ENCODE measurements at places on chromosomes 7 and 10.

DNA sequence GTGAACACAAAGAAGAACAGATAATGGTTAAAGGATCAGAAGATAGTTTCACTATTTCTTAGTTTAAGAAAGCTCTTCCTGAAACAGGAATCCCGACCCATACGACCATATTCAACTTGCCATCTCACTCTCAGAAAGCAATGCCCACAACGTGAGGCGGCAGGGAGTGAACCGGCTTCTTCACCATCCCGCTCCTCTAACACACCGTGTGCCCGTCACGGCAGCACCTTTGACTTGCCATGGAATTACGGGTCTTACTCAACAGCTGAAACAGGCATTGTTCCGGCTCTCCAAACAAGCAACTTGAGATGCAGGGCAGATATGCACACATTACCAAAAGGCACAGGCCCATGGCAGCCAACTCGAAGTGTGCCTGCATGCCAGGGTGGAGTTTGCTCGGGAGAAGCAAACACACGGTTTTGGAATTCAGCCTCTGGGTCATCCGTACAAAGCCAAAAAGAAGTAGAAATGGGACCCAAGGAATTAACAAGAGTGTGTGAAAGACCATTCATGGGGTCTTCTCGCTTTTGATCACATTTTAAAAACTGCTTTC lies 293.6 kb downstream of the DNAJB6 start:
- no peak for DNase-seq

DNA sequence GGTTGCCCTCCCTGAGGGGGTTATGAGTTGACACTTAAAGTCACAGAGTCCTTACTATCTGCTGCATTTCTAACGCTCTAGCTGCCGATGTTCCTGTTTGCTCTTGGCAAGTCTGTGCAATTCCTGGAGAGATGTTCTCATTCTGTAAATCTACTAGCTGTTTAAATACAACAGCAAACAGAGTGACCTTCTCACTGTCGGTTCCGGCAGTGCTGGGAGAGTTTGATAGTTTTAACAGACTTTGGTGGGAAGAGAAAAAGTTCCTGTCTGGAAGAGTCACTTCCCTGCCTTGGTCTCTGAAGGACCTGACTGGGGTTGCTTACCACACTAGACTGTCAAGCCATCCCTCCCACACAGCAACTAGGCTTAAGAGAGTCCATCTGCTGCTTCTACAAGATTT lies 63.3 kb upstream of the ELMO1 start:
- DNase-seq, result no peak

DNA sequence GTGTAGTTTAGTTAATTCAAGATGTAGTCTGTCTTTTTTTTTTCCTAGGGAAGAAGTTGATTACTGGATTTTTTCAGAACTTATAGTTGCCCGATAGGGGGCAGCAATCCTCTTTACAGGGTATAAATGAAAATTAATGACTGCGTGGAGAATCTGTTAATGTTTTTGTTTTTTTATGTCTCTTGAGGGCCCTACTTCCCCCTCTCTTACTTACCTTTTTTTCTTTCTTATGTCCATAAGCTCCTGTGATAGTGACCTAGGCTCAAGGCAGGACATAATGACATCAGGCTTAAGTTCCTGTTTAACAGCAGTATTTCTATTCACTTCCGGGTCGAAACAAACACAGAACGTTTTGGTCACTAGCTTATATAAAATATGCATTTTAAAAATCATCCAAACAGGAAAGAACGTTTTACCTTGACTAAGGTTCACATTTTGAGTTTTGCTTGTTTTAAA lies 18.8 kb downstream of the CDC123 start:
- DNase-seq, result no peak

- no peak for DNase-seq
Measured at GRCh38 chr7:38477333-38477732, 153.8 kb downstream of the AMPH start.

DNA sequence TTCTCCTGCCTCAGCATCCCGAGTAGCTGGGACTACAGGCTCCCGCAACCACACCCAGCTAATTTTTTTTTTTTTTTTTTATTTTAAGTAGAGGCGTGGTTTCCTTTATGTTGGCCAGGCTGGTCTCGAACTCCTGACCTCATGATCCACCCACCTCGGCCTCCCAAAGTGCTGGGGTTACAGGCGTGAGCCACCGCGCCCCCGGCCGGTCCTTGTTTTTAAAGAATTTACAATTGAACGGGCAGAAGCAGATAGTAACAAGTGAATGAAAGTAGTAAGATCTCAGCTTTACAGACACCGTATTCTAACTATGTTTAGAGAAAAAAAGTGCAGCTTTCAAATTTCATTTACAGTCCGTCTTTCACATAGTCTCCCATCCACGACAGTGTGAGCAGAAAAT lies 112.5 kb upstream of the VWC2 start:
- no peak for DNase-seq

DNA sequence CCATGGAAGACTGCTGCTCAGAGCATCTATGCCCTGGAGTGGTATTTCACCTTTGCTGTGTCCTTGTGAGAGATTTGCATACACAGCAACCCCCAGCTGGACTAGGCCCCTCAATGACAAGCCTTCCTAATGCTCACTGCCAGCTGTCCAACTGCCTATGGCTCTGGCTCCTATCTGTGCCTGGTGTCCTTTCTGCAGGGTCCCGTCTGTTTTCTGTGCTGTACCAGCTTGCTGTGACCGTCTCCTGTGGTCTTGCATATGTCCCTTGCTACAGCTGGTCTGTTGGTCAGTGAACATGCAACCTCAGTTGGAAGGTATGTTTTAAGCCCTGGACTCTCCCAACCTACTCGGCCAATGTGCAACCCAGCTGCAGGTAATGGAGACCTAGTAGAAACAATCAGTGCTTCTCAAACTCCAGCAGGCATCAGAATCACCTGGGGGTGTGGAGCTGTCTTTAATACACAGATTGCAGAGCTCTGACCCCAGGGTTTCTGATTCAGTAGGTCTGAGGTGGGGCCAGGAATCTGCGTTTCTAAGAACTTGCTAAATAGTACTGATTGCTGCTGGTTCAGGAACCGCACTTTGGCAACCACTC lies 306.4 kb upstream of the ZNF32 start:
- no peak for DNase-seq

DNA sequence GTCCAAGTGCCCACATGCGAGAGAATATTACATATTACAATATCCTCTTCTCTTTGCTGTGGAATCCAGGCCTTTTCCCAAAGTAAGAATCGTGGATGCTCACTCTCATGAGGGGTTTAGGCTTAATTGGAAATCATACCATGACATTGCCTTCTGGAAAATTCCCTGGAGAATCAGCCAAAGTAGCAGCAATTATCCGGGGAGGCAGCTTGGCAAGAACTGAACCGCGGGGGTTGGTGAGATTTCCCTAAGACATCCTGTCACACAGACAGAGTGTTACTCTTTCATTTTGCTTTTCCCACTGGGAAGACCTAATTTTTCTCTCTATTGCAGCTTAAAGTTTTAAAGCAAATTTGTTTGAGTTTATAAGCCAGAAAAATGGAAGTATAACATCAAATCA lies 463.6 kb upstream of the DPP6 start:
- DNase-seq, result no peak

- DNase-seq, result no peak
Measured at GRCh38 chr10:58806970-58807628, 294.4 kb downstream of the BICC1 start.

DNA sequence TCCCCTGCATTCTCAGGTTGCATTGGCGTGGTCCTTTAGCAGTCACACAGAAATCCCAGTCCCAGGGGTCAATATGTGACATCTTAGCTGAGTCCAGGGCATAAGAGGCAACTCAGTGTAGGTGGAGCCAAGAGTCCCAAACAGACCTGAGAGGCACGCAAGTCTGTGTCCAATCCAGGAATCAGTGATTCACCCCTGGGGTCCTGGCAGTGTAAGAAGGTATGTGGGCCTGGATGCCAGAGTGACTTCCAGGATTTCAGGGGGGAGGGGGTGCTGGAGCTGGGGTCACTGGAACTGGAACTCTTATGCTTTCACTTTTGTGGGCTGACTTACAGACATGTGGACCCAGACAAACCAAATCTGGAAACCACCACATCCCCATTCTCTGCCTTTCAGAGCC lies 26.8 kb downstream of the FRMPD2 start:
- DNase-seq, result peak; percentile 33

DNA sequence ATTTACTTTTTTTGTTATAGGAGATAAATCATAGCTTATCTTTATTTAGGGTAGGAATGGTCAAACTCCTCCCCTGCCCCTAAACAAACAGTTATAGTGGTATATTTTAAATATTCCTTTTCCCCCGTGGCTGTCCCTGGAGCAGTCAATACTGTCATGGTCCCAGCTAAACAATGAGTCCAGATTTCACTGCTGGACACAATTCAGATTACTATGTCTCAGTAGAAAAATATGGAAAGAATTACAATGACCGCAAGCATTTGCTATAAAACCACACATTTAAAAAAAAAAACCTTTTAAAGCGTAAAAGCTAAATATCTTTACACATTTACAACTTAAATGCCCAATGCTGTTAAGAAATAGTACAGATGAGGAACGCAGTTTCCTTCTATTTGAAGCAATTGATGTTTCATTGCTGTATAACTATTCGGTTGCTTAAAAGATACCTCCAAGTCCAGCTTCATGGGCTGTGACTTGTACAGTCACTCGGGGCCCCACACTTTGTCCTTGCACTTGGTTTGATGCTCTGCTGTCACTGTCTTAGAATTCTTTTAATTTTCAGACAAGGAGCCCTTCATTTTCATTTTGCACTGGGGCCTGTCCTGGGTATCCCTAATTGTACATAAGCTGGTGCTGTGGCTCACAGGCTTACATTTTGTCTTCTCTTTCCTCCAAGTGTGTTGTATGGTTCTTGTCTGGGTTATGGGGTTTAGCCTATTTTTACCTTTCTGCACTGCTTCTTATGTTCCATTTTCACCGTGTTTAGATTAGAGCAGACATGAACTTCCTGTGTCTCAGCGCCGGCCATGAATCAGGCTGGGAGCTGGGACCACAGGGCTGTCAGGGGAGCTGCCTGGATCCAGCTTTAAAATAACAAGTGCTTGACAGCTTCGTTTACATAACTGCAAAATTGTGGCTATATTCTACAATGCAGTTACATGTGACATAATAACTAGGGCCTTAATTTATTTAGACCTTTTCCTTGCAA lies 530.2 kb upstream of the FZD8 start:
- no peak for DNase-seq

DNA sequence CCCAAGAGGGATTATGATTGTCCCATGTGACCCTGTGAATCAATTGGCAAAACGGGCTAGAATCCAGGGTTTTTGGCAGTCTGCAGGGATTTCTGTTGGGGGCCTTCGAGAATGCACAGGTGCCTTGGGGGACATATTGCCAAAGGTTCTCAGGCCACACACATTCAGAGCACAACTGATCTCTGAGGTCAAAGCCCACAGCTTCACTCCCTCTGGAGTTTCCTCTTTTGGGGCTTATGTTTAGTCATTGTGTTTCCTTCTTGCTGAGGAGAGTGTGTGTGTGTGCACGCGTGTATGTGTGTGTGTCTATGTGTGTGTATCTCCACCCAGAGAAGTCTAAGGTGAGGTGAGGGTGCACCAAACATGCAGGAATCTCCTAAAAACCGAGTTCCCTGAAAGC lies 8.8 kb downstream of the PPIF start:
- peak; percentile 56 for DNase-seq

GRCh38 chr7:151248346-151249033 lies at the start of gene SMARCD3:
Gene SMARCD3 (minus strand): TSS chr7:151248694. CDS start chr7:151248562, 132 bp downstream.
- no peak for DNase-seq

GRCh38 chr10:61376908-61377368 lies 76.2 kb downstream of the TMEM26 start:
- no peak for DNase-seq

DNA sequence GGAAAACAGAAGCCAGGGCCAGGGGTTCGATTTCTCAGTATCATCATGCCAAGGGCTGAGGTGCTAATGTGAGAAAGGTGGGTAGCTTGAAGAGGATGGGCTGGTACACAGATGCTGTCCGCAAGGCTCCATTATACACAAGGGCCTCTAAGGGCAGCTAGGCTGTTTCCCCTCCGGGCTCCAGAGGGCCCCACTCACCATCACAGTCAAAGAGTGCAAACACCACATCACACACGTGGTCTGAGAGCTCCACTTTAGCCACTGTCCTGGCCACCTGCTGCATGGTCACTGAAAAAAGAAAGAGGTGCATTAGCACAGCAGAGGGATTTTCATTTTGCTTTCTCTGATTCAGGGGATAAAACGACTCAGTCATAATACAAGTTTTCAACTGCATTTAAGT lies 20.9 kb upstream of the DNAJB12 start:
- no peak for DNase-seq

DNA sequence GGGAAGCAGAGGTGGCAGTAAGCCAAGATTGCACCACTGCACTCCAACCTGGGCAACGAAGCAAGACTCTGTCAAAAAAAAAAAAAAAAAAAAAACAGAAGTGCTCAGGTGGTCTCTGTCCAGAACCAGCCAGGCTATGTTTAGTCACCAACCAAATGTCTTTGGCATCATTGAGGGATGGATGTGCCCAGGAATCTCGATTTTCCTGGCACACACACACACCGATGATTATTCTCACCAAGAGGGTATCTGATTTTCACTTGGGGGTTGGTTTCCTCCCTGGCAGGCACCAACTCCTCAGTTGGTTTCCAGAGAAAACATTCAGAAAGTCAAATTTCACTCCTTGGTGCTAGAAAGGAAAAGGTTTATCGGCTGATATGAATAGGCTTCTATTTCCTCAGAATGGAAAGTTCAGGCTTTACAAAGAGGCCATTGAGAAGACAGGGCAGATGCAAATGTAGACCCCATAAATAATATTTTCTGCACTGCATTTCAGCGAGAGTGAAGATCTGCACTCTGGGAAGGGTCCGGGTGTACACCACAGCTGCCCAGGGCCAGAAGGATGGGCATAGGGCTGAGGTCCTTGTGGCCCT lies 154.8 kb downstream of the TNS3 start:
- DNase-seq, result no peak

DNA sequence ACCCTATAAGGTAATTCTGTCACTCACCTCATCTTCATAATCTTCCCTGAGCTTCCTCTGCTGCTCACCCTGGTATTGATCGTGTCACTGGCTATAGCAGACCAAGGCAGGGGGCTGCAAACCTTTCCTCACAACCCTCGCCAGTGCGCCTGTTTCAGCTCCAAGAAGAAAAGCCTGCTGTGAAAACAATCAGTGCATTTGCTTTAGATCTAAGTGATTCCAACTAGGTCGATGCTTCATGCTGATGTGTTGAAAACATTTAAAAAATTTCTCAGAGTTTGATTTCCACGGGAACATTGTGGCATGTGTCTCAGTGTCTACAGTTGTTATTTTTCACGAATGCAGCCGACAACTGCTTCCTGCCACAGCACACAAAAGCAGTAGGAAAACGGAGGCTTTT lies 27.3 kb downstream of the POU6F2 start:
- no peak for DNase-seq

- DNase-seq, result no peak
Measured at GRCh38 chr7:129525225-129525862, 23.0 kb downstream of the SMKR1 start.

- no peak for DNase-seq
Measured at GRCh38 chr7:120628251-120628650, 229.7 kb downstream of the TSPAN12 start.

DNA sequence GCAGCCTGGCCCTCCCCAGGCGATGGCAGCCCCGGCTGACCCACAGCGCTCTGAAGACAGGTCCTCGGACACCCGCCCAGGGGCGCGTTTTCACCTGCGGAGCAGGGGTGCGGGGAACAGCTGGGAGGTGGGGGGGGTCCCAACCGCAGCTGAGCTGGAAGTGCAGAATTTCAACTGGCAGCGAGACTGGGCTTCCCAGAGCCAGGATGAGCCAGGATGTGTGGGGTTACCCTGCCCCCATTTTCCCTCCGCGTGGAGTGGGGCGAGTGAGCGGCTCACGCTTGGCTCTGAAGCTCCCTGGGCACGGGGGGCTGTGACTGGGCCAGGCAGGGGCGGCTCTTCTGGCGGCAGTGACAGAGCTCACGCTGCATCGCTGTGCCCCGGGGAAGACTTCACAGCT lies 70.2 kb downstream of the DNAJB6 start:
- DNase-seq, result no peak

GRCh38 chr7:122984021-122984420 lies 11.5 kb downstream of the TAS2R16 start:
- DNase-seq, result no peak

Data from activated CD8-positive, alpha-beta memory T cell treated with anti-CD3 and anti-CD28 coated beads, Interleukin-2, amount 10 ng/mL, durations not matched to agents 7 days and 5 days (primary cell).